Hematopoietic multipotent progenitor cell treated with erythropoietin and hydrocortisone succinate and interleukin-3 and kit ligand, for 4 days (in vitro differentiated cells): ENCODE measurements at places on chromosomes 12 and 14.

DNA sequence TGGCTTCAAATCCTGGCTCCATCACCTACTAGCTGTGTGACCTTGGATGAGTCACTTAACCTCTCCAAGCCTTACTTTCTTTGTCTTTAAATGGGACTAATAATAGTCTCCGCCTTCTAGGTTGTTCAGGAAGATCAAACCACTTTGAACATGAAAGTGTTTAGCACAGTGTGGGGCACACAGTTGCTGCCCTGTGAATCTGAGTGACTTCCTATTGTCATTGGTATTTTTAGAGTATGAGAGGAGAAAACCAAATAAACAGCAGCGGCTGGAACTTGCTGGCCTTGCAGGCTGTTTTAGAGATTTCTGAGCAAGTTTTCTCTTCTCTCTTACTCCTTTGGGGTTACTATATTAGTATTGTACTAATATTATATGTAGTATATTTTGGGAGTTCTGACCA is 120.7 kb upstream of the MYL2 start:
- DNase-seq, result no peak

- no peak for DNase-seq
Measured at GRCh38 chr12:7486512-7486911, 17.1 kb downstream of the CD163 start.

GRCh38 chr14:45246691-45247090 is 6.3 kb downstream of the MIS18BP1 start:
- DNase-seq, result peak; percentile 14

DNA sequence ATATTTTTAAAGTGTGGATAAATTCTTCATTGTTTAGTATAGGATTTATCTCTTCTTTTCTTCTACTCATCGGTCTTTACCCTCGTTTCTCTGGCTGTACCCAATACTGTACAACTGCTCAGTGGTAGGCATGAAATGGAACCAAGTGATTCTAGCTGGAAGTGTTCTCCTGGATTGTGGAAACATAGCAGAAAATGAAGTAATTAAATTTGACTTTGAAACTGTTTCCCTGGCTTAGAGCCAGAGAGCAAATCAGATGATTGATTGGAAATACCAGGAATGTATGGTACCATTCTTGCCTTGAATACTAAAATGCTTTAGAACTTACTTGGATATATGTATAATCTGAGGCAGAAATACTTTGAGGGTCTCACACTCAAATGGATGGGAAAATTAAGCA is 292.3 kb downstream of the ERC1 start:
- no peak for DNase-seq

GRCh38 chr12:76300297-76300665 is 47.9 kb downstream of the BBS10 start:
- no peak for DNase-seq

GRCh38 chr14:20418501-20418909 is 5.2 kb upstream of the TEP1 start:
- DNase-seq, result no peak

DNA sequence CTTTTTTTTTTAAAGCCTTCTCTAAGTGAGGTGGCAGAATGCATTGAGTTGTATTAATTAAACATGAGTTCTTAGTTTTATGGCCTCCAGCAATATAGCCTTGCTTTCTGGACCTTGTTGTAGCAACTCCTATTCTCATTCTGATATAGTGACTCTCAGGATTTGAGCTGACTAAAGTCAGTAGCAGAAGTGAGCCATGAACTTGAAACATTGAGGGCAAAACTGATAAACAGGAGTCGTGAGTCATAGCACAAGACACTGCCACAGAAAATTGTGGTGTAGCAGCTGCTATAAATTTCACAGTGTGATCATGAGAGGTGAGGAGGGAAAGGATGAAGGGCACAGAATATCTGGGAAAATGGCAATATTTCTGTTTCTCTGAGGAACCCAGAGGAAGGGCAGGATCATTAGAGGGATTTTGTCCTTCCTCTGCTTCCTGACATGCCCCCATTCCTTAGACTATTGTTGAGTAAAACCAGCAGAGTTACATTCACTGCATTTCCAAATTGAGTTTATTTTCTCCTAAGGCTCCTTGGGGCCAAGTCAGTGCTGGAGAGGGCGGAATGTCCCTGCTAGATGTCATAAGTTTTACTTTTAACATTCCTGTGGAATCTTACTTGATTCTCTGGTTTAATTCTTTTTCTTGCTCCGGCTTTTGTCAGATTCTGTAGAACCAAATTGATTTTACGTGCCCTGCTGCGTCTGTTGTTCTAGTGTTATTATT is 7.5 kb downstream of the KLRG1 start:
- DNase-seq, result peak; percentile 79

DNA sequence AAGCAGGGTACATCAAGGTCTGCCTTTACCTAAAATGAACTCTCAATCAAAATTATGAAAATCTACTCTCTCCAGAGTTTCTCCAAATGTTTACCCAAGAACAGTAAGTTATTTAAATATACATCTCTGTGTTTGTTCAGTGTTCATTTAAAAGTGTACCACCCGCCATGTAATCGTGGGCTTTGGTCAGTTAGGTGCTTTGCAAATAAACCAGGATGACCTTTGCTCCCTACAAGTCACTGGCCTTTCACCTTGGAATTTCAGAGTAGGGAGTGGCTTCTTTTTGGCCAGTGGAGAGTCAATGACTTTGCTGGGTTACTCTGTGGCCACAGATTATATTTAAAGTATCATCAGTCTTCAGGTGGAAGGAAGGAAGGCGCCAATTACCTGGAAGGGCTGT is 74.6 kb upstream of the PTPRB start:
- DNase-seq, result no peak

DNA sequence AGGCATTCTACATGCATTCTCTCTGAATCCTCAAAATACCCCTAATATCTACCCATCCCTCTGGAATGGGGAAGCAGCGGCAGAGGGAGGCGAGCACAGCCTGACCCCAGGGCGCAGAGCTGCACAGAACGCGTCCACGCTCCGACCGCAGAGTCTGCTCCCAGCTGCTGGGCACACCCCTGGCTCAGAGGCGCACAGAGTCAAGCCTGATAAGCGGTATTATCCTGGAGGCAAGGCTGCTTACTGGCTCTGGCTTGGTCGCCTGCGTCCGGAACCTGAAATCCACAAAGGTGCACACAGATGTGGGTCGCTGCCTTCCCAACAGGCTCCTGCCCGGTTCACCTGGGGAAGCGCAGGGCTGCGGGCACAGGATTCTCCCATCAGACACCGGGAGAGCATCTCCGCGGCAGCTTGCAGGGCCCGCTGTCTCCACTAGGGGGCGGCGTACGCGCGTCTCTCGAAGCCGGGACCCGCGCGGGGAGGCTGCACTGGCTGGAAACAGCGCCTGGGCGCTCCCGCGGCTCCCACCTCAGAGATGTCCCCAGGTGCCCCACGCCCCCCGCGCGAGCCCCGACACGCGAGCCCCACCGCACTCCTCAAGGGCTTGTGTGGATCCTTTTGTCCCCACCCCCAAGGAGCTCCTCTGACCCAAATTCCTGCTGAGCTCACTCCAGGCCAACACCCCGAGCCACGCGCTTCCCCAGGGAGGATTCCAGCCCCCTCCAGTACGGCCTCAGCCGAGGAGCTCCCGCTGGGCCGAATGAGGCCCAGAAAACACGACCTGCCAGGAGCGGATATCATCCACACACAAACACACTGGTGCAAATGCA is 120.1 kb upstream of the FZD10 start:
- peak; percentile 46 for DNase-seq

DNA sequence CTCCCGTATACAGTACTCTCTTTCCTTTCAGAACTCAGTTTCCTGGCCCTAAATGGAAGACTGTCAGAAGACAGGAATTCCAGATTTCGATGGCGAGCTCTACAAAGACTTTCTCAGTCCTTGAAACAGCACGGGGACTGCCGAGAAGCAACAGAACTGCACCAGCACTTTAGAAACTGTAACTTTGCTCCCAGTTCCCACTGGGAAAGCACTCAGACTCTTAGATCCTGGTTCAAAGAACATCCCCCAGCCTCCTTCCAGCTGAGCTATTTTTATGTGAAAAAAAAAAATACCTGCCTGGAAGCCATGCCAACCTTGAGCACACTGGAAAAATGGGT is 1.8 kb downstream of the PXN start:
- no peak for DNase-seq

DNA sequence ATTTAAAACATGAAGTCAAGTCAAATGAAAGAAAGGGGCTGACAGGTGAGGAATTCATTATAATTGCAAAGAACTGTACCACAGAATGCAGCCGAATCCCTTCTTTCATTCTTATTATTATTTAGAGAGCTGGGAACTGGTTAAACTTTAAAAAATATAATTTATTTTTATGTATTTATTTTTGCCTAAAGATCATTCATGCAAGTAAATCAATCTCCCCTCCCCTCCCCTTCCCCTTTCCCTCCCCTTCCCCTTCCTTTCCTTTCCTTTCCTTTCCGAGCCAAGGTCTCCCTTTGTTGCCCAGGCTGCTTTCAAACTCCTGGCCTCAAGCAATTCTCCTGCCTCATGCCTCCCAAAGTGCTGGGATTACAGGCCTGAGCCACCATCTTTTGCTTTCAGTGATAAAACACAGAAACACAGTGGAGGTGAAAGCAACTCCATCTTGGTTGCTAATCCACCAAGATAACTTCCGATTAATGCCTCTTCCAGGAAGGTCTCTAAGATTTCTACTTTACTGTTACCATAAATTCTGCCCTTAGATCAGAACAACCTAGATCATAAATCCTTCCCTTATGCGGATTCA is 6.0 kb upstream of the UBC start:
- DNase-seq, result no peak

DNA sequence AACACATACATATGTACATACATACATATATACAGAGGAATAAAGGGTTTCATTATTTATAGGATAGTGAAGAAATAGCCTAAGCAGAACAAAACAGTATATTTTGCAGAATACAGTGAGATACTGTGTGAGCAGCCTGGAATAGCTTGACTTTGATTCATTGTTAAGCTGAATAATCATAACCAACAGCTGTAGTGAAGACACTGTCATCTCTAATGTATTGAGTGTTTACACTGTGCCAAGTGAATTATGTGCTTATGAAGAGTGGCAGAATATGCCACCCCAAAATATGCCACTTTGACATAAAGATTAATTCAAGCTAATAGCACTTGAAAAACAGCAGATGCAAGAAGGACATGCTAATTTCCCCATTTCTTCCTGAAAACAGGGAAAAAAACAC is 48.2 kb upstream of the LRFN5 start:
- DNase-seq, result no peak

DNA sequence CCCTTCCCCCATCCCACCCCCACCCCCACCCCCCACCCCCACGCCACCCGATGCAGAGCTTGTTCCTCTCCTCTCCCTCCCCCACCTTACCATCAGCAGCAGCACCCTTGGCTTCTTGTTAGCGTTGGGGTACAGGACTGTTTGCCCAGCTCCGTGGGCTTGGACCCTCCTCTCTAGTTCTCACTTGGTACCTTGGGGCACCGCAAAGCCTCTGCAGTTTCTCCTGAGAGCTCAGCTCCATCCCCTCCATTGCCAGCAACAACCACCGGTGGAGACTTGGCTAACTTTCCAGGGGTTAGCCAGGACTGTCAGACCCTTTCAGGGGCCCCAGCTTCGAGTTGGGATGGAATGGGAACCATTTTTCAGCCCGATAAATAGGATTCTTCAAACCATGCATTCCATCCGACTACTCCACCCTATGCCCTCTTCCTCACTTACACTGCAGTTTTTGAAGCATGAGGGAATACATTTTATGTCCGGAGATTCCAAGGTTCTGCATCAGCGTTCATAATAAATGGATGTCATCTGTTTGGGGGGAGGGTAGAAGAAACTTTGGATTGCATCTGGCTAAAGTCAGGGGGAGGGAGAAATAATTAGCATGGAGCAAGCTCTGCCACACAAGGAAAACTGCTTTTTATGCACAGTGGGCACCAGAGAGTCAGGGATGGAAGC is 1.1 kb downstream of the SCN8A start:
- peak; percentile 3 for DNase-seq

- DNase-seq, result no peak
Measured at GRCh38 chr12:91718326-91718725, 427.3 kb downstream of the BTG1 start.

- DNase-seq, result no peak
Measured at GRCh38 chr12:30850684-30851083, 75.9 kb upstream of the TSPAN11 start.

- DNase-seq, result peak; percentile 80
Measured at GRCh38 chr12:107320929-107321631, 227.7 kb upstream of the CRY1 start.

DNA sequence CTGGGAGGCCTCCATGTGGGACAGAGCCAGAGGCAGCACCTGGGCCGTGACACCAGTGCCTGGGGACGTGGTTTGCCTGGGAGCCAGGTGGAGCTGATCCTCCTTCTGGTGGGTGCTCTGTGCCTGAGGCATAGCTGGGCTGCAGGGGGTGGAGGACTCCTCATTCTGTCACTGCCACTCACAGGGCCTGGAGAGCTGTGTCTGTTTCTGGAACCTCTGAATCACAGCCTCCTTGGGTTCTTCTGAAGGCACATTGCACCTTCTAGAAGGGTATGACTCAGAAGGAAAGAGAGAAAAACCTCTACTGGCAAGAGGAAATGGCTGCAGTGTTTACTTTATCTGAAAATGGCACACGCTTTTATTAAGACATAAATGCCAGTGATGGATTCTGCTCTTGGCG is 659.8 kb downstream of the VRK1 start:
- no peak for DNase-seq

DNA sequence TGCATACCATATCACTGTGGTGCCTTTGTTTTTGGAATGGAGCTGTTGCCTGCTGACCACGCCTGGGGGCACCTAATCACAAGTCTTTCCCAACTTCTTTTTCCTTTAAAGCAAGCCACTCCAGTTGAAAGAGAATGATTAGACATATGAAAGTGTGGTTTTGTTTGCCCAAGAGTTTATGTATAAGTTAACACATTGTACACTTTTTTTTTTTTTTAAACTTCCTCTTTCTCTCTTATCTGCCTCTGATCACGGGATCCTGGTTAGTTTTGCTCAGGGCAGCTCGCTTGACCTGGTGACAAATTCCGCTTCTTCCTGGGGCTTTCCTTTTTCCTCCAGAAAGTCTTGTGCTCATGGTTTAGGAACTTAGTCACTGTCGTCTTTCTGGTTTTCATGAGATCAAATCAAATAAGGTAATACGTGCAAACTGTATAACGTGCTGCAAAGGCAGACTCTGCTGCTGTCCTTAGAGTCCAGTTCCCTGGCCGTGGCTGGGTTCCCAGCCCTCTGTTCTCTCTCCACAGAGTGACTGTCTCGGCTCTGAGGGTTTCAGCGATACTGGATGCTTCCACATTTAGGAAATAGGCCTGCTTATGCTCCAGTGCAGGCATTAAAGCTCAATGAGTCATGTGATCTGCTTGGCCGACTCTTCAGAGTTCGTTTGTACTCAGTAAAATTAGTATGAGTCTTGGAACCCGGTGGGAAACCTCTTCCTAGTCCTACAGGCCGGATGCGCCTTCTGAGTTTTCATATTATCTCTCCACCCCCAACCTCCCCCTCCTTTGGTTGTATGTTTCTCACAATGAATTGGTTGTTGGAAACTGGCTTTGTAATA is 15.2 kb downstream of the RASSF3 start:
- DNase-seq, result peak; percentile 93

GRCh38 chr12:112341046-112341825 is 41.0 kb downstream of the HECTD4 start:
- no peak for DNase-seq

- DNase-seq, result no peak
Measured at GRCh38 chr12:27272373-27273028, 28.4 kb downstream of the STK38L start.

- DNase-seq, result no peak
Measured at GRCh38 chr14:90905531-90905930, 89.3 kb upstream of the TTC7B start.

GRCh38 chr12:4025181-4026019 is 152.2 kb upstream of the PARP11 start:
- DNase-seq, result no peak

- DNase-seq, result no peak
Measured at GRCh38 chr14:99229654-99230207, 42.3 kb downstream of the BCL11B start.

GRCh38 chr12:121222847-121223246 is 12.9 kb downstream of the P2RX4 start:
- DNase-seq, result no peak
